ENCODE measurements at places on chromosomes 4 and X. TPM values are rescaled to one million over a fixed set of nuclear protein-coding genes. Genes with fewer than 3 reads are reported as not detected.

Gene AREG
- 0.24 TPM for total RNA-seq

Gene RAB33A
- total RNA-seq, result 21.8 TPM

Gene ABLIM2
- 0.43 TPM for total RNA-seq

Gene PAGE4
- total RNA-seq, result not detected

Gene GPM6B
- not detected for total RNA-seq

Gene TMEM35A
- total RNA-seq, result not detected

Gene PLS3
- 0.33 TPM for total RNA-seq

Gene WNK3
- total RNA-seq, result 0.30 TPM

Gene AMBN
- not detected for total RNA-seq

Gene AFF1
- 66.2 TPM for total RNA-seq

Gene LUZP4
- total RNA-seq, result not detected

Gene PDCL2
- not detected for total RNA-seq

Gene CFAP299
- not detected for total RNA-seq

Gene VEGFC
- not detected for total RNA-seq

Gene PCYT1B
- total RNA-seq, result 0.05 TPM

Gene SSX7
- total RNA-seq, result not detected

Gene CYLC1
- not detected for total RNA-seq

Gene CAPN6
- total RNA-seq, result not detected

Gene TECRL
- not detected for total RNA-seq

Gene GAGE12F
- total RNA-seq, result not detected

Gene KIAA1210
- not detected for total RNA-seq

Gene IL15
- 1.3 TPM for total RNA-seq

Gene RAB41
- not detected for total RNA-seq

Gene EGF
- total RNA-seq, result not detected

Gene RS1
- not detected for total RNA-seq

Gene ATP2B3
- total RNA-seq, result not detected

Gene EDA
- total RNA-seq, result 15.5 TPM

Gene F11
- total RNA-seq, result not detected

Gene SSX4B
- total RNA-seq, result not detected

Gene INPP4B
- 78.7 TPM for total RNA-seq

Gene GPR82
- total RNA-seq, result not detected

Gene LEF1
- 395 TPM for total RNA-seq

Gene NAP1L3
- total RNA-seq, result 1.0 TPM

Gene NLGN3
- 1.3 TPM for total RNA-seq

Gene BEX1
- total RNA-seq, result not detected

Gene S100G
- not detected for total RNA-seq

Gene USP17L18
- total RNA-seq, result not detected

Gene IQCM
- total RNA-seq, result not detected

Gene ZFP42
- total RNA-seq, result not detected

Gene RHOH
- 191 TPM for total RNA-seq

Gene ADGRG4
- total RNA-seq, result not detected

Gene SYTL4
- not detected for total RNA-seq

Gene CXorf49
- not detected for total RNA-seq

Gene CXCL8
- total RNA-seq, result 0.20 TPM
